ENCODE measurements at places on chromosomes 2 and 18. TPM values are rescaled to one million over a fixed set of nuclear protein-coding genes. Genes with fewer than 3 reads are reported as not detected.
A peak's percentile ranks its signal among the peaks of the same experiment; 100 is the strongest.

DNA sequence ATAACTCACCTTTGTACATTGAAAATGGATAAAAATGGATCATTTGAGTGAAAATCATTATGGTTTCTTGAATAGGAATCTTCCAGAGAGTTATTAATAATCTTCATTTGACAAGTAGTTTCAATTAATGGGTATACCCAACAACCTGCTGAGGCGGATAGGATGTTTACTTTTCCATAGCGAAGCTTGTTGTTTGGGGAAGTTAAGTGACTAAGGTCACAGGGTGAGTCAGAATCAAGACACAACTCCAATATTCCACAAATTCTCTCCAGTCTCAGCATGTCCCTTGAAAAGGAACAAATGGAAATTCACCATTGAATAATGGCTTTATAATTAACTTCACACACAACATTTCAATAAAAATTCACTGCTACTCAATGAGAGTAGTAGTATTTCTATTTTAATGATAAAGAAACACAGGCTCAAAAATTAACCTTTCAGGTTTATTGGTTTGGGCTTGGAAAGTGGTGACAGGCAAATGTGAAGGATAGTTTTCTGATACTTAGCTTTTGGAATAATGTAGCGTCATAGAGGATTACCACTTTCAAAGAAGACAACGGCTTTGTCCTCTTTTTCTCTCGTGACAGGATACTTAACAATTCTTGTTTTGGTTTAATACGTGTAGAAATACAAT is 211.3 kb downstream of the GPD2 start:
- no peak for DNase-seq

DNA sequence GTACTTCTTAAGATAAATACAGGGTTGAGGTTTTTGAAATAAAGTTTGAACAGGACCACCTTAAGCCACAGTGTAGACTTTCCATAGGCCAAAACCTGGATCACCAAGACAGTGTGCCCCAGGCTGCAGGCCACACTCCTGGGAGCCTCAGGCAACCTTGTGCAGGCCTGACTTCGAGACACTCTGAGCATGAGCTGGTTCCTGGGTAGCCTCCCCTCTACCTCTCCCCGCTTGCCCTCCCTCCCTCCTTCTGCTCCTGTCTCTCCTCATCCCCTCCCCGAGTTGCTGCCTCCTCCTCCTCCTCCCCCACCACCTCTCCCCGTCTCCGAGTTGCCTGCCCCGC is 10.6 kb upstream of the PROC start:
- no peak for DNase-seq

DNA sequence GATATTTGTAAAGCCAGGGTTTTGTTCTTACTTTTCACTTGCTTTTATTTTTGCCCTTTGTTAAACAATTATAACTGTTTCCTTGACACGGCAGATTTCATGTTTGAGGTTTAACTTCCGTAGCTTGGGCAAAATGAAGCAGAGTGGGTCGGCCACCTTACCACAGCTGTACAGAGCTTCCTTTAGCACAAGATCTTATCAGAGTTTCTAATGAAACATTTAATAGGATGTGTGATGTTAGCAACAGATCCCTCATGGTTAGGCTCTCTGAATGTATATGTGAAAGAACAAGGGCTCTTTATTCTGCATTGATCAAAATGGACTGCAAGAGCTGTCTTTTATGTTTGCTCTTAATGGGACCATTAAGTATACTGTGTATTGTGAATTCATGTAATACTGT is 22.3 kb downstream of the RNF125 start:
- no peak for DNase-seq

DNA sequence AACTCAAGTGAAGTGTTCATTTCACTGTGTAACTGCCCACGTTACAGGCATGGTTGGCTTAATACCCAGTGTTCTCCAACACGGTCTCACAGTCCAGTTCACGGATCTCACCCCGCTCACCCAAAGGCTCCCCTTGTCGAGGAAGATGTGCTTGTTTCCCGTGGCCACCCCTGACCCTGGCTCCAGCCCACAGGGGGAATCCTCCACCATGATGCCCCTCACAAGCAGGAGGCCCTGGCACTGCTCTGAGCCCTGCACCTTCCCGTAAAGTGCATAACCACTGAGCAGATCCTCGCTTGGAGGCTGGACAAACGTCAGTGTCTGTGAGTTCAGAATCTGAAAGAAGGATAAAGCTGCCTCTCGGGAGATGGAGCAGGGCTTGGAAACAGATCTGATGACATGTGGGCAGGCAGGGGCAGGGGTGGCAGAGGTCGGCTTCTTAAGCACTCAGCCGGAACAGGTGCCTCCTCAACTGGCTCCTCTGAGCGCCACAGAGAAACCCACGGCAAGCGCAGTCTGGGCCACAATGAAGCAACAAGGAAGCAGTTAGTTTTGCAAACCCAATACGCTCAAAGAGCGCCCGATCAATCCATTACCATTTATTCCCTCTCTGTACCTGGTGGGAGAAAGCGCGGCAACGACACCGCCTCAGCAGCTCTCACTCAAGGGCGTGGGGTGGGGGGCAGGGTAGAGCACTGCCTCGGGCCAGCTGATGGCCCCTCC is 17.6 kb downstream of the HDAC4 start:
- DNase-seq: no peak

DNA sequence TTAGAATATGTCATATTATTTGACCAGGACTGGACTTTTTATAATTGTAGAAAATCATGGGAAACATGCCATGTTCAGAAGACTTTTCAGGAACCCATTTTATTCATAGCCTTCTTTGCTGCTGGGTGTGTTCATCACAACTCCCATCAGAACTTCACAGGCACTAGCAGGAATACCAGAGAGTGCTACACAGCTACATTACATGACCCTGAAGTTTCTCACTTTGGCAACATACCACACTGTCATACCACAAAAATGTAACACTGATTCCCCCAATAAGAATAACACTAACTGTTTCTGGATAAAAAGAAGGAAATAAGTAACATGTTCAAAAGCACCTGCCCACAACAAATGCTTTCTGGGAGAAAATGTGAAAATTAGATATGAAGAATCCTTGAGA is 405.4 kb downstream of the CDH2 start:
- DNase-seq: no peak

CAPN13 gene
- total RNA-seq: 3.1 TPM

AOX1 gene
- 24.6 TPM for total RNA-seq

DNA sequence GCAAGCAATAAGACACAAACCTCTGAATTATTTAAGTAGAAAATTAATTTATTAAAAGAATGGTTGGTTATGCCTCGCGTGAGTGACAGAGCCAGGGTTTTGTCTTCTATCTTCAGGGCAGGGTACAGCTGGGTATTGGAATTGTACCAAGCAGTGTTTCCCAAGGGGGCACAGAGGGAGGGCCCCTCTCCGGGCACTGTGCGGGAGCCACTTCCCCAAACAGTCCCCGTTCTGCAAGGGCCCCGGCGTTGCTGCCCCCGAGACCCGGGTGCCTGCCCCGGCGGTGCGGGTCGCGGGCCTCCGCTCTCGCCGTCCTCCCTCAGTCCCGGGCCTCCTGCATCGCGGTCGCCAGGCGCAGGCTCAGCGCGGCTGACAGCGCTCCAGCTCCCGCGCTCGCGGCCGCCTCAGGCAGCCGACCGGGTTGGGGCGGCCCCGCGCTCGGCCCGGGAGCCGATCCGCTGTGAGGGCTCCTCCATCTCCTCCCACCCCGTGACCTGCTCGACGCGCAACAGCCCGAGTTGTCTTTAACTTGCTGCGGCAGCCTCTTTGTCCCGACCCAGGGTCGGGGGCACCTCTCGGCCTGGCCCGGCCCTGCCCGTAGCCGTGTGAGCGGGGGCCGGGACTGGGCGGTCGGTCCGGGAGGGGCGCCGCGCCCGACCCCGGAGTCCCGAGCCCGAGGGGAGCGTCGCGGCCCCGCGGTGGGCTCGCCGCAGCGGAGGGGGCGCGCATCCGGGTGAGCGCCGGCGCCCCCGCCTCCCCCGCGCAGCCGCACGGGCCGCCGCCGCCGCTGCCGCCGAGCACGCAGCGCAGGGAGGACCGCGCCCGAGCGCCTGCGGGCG is 620 bp upstream of the GALNT1 start:
- DNase-seq: peak; percentile 4

GPR45 gene
- not detected for total RNA-seq

DNA sequence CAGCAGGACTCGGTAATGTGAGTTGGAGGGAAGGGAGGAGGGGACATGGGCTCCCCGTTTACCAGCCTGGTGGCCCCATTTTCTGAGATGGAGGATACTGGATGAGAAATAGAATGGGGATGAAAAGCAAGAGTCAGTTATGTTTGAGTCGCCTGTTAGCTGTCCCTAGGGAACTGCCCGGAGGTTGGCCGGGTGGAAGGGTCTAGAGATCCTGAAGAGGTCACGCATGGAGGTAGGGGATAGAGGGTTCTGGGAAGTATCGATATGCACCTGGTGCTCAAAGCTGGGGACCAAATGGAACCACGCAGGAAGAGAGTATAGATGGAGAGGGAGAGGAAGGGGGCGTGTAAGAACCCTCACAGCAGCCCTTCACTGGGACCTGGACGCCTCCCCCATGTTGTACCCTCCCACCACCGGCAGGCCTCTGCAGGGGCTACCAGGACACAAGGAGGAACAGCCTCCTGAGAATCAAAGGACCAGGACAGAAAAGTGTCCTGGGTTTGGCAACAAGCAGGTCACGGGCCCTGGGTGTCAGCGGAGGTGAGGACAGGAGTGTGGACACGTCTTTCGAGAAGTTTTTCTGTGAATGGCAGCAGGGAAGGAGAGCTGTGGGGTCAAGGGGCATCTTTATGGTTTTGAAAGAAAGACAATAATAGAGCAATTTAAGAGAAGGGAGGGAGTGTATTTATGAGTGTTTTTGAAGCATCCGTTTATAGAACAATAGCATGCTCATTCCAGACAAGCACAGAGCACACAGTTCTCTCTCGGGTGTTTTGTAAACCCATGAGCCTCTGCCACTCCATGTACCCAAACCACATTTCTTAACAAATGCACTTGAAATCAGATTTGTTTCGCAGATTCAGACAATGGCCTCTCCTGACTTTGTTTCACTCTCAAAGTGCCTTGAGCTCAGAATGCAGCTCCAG is 132.2 kb downstream of the SMAD7 start:
- no peak for DNase-seq

- DNase-seq: no peak
These were observed 3.4 kb upstream of the ADD2 start for GRCh38 chr2:70771446-70771845.

- no peak for DNase-seq
These were observed 163.1 kb downstream of the STK39 start for GRCh38 chr2:168084288-168084687.

All from esophagus squamous epithelium (tissue), 5 donors.